ENCODE measurements at places on chromosomes 1 and 21.

DNA sequence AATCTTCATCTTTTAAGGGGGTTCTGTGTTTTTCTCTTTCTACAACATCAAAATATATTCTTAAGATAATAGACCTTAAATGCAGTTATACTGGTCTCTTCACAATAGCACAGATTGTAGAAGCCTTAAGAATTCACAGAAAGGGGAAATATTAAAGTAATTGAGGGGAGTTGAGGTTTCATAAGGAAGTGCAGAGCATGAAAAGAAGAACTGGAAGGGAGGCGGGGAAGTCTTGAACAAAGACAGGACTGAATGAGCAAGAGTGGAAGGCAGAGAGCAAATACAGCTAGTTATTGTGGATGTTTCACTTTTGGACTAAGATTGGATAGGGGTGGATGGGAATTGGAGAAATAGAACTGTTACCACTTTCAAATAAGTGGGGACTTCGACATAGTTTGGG is 67.7 kb downstream of the PTGER3 start:
- DNase-seq, result no peak

DNA sequence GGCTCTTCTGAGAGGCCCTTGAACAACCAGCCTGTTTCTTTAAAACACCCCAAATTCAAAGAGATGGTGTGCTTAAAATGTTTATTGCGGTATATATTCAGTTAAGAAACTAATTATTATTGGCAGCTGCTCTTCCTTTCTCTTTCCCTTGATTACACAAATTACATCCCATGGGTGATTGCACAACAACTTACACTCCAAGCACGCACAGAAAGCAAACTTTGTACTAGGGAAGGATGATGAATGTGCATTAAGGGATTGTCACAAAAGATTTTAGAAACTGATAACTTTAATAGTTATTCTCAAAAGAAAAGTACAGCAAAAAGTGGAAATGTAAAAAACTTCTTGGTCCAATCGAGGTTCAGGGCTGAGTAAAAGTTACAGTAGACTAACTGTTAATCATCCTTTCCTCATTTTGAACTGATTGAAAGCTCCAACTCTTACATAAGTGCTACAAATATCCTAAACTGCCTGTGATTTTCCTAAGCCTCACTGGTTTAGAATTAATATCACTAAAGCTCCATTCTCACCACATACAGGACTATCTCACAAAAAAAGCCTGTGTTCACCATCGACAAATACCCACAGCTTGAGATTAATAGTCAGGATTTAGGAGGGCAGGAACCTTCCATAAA is 153.4 kb downstream of the TTLL7 start:
- no peak for DNase-seq

- DNase-seq, result no peak
Measured at GRCh38 chr1:35660581-35661473, 19.5 kb upstream of the PSMB2 start.

GRCh38 chr1:6104631-6105030 is 58.9 kb downstream of the KCNAB2 start:
- no peak for DNase-seq

DNA sequence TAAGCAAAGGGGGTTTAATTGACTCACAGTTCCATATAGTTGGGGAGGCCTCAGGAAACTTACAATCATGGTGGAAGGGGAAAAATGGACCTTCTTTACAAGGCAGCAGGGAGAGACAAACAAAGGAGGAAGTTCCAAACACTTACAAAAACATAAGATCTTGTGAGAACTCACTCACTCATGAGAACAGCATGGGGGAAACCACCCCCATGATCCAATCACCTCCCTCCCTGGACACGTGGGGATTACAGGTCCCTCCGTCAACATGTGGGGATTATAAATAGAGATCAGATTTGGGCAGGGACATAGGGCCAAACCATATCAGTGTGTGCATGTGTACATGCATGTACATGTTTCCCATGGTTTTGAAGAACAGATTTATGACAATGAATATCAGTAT is 5.5 kb upstream of the SMG7 start:
- DNase-seq, result no peak

GRCh38 chr21:35925497-35925896 is 134.8 kb downstream of the SETD4 start:
- DNase-seq, result no peak

- DNase-seq, result no peak
Measured at GRCh38 chr1:93000751-93001175, 39.5 kb upstream of the DIPK1A start.

DNA sequence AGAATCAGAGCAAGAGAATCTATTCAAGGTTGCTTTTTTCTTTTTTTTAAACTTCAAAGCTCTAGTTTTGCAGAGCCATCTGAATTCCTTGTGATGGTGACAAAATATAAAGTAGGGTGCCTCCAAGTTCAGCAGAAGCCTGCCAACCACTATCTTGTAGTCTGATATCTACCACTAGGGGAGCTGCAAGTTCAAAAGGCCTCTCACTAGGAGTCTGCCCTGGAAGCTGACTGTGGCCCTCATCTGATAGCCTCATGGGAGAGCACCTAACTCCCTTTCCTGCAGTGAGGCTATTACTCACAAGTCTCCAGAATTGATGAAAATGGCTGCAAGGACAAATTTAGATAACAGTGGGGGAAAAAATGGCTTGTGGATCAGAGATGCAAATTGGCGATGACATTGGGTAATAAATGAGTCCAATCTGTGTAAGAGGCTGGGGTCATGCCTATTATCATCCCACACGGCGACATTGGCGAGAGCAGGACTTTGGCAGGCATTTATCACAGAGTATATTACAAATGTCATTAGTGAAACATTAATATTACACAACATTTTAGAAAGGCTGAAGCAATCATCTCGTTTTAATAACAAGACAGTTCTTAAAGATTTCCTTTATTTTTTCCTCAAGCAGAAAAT is 10.7 kb upstream of the ZP4 start:
- no peak for DNase-seq

DNA sequence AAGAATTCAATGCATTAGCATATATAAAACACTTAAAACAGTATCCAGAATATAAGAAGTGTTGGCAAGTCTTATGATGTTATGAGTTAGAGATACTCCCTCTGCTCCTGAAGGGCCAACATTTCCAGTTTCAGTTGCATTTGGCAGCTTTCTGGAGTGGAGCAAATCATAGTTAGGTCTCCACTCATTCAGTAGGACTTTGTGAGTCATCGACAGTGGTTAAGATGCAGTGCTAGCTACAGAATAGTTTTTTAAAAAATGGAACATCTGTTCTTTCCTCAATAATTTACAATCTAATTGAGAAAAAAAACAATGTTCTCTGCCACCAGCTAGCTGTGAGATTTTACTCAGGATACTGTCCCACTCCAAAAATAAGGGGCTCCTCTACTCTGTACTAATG is 389.1 kb downstream of the HLX start:
- DNase-seq, result no peak

GRCh38 chr1:159598196-159598595 is 10.6 kb downstream of the APCS start:
- no peak for DNase-seq

DNA sequence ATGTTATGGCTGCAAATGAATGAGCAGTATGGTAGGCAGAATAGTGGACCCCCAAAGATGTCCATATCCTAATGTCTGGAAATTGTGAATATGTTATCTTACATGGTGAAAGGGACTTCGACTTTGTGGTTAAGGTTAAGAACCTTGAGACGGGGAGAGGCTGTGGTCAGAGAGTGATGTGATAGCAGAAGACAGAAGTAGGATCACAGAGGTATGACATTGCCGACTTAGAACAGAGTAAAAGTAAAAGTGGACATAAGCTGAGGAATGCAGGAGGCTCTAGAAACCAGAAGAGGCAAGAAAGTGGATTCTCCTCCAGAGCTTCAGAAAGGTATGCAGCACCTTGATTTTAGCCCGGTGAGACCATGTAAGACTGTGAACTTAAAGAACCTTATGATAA is 74.6 kb downstream of the CTH start:
- DNase-seq, result no peak

DNA sequence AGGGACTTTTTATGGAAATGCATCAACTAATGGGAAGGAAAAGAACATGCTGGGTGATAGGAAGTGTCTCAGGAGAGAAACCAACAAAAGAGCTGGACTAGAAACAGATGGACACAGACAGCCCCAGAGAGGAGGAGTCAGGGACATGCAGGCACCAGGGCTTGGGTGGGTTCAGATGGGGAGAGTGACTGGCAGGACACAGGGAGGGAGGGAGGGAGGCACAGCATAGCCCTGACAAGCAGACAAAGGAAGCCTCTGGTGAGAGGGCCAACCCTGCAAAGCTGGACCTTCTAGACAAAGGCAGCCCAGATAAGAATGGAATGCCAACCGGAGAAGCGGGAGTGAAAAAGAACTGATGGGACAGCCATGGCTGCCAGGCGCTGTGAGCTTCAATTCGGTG is 568.8 kb downstream of the AJAP1 start:
- DNase-seq, result no peak

Measured in NCI-H2029 (cell line).